Posterior vena cava (tissue), 2 donors: ENCODE measurements at places on chromosomes 4 and X. TPM values are rescaled to one million over a fixed set of nuclear protein-coding genes. Genes with fewer than 3 reads are reported as not detected.

DNA sequence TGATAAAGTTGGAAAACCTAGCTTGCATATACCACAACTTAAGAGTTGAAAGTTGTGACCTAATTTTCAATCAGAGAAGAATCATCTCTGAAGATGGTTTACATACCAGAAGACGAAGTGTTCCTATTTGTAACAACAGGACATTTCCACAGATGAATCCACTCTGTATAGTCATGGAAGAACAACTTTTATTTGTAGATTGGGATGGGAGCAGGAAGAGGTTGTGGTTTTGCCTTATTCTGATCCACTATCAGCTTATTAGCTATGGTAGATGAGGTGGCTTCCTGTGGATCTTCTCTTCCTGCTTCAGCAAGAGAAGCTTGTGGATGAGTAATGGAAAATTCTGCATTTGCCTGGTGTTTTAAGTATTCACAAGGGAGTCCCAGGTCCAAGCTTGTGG is 18.6 kb upstream of the SUPT20HL1 start:
- DNase-seq, result no peak

TMSB15A gene
- 0.48 TPM for total RNA-seq

GRCh38 chrX:118346258-118347094 is 570 bp downstream of the WDR44 start:
- DNase-seq, result peak; percentile 81

DNA sequence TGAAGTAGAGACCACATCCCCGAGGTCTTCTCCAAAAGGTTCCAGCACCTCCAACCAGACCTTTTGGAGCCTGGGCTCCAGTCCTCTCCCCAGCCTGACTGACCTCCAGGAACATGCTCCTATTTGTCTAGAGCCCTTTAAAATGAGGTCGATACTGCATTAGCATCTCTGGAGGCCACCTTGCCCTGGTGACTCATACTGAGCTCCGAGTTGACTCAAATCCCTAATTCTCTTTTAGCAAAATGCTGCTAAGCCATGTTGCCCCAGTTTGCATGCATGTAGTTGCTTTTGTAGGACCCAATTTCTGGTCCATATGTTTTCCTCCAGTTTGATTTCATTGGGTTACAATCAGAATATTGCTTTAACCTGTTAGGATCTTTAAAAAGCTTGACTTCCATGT is 43.5 kb upstream of the CITED1 start:
- DNase-seq, result no peak

DNA sequence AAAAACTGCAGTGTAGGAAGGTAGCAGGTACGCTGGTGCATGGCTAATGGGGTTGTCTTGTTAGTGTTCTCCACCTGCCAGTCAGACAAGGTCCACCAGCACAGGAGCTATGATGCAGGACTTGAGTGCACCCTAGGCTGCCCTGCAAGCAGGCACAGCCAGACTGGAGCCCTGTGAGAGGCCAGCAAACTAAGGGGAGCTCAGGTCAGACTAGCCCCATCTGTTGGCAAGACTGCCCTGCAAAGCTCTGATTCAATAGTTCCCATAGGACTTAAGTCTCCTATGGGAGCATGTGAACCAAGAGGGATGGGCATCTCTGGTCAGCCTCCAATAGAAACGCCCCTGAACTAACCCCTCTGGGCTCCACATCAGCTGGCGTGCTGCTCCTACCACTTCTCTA is 1307.3 kb downstream of the C4orf33 start:
- DNase-seq, result no peak

GRCh38 chr4:54971474-54971950 is 153.9 kb downstream of the KDR start:
- no peak for DNase-seq

SMC1A gene
- total RNA-seq, result 46.2 TPM

PDLIM3 gene
- 540 TPM for total RNA-seq

GRCh38 chr4:173866322-173867026 is 336.4 kb upstream of the HAND2 start:
- no peak for DNase-seq

VSIG4 gene
- total RNA-seq, result 72.8 TPM

DNA sequence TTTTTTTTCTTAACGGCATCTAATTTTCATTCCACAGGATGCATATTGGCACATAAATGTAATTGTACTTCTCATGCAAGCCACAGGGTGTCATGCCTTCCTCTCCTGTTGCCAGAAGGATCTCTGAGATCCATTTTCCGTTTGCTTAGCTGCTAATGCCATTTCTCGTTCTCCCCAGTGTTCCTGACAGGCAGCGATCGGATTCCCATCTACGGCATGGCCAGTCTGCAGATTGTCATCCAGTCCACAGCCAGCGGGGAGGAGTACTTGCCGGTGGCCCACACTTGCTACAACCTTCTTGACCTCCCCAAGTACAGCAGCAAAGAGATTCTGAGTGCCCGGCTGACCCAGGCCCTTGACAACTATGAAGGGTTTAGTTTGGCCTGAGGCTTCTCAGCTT is 8.9 kb upstream of the NAP1L5 start:
- no peak for DNase-seq

DNA sequence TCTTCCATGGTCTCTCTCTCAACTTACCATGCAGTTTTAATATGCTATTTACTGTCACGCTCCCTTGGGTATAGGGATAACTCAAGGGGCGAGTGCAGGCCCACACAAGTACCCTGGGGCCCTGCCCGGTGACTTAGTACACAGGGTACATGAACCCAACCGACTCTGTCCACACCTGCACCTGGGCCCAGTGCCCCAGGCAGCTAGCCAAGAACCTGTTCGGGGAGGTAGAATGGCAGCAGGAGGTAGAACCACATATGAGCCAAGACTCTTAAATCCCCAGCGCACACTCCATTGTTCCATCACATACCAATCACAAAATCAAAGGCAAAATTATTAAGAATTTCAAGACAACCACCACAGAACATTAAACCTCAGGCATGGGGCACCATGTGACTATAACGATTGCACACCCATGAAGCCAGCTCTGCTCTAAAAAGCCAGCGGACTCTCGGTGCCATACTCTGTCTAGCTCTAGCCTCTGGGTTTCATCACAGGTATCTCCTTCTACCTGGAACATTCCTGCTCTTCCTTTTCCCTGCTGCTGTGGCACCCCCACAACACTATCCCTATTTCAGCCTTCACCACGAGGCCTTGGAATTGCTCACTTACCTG is 14.6 kb downstream of the PHF8 start:
- DNase-seq, result no peak

NWD2 gene
- total RNA-seq, result not detected

DNA sequence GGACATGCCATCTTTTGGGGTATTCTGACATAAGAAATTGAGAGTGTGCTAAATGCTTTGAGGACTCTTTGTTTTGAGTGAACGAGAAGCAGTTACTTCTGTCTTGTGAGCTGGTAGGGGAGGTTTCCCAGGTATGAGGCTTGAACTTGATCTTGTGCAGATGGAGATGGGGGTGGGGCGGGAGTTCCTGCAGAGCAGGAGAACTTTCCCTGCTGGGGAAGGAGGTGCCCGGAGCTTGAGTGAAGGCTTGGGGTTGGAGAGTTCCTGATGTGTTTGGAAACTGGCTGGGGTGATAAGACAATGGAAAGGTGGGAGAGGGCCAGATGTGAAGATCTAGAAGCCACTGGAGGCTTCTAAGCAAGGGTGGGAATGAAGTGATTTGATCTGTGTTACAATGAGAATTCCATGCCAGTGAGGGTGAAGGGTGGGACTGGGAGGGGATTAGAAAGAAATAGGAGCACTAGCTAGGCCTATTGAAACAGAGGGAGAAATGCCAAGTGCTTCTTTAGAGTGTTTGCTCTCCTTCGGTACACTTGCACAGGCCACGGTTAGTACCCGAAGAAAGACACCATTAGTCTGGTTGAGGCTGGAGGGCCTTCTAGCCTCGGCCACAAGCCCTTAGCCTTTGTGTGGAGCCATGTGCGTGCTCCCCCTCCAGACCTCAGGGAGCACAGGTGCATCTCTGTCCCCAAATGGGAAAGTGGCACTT is 103.5 kb upstream of the STOX2 start:
- DNase-seq, result no peak

- DNase-seq, result no peak
Observed at GRCh38 chr4:64721106-64721505, 311.9 kb upstream of the TECRL start.
